ENCODE measurements at places on chromosomes 12 and 14. TPM values are rescaled to one million over a fixed set of nuclear protein-coding genes. Genes with fewer than 3 reads are reported as not detected.

GPX2 gene
- not detected for total RNA-seq

TBX5 gene
- not detected for total RNA-seq

GPHN gene
- 22.9 TPM for total RNA-seq

C12orf56 gene
- total RNA-seq: 0.29 TPM

RAD9B gene
- not detected for total RNA-seq

LAG3 gene
- total RNA-seq: not detected

BBOF1 gene
- total RNA-seq: 3.8 TPM

CMAS gene
- total RNA-seq: 41.8 TPM

GRCh38 chr14:89367779-89368120, 49.3 kb downstream of the FOXN3 start:
- no peak for DNase-seq

DNA sequence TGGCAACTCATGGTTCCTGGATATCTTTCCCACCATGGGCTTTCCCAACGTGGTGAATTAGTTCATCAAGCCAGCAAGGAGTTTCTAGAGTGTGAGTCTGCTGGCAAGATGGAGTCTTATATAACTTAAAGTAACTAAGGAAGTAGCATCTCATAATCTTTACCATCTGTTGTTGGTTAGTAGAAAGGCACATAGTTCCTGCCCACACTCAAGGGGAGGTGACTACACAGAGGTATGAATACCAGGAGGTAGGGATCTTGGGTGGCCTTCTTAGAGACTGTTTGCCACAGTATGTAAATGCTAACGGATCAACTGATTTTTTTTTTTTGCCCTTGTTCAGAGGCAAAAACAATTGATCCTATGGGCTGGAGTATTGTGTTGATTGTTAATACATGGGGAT, 446.9 kb downstream of the ATP23 start:
- no peak for DNase-seq

DNA sequence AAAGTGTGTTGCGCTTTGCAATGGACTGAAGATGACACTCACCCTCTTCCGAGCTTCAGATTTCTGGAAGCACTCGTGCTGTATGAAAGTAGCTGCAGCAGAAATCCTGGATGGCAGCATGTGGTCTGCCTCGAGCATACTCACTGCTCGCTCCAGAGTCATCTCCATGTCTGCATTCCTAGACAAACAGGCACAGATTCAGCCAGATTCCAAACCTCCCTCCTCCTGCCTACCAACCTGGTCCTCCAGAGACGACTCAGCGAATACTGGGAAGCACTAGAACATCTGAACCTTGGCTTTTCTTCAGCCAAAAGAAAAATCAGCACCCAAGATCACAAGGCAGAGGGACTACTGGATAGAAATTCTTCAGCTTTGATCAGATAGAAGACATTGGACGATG, 27.7 kb downstream of the PKP2 start:
- no peak for DNase-seq

GRCh38 chr12:78146365-78146772, 315.7 kb downstream of the NAV3 start:
- no peak for DNase-seq

- no peak for DNase-seq
Measured at GRCh38 chr14:81235096-81235495, 14.3 kb upstream of the GTF2A1 start.

DNA sequence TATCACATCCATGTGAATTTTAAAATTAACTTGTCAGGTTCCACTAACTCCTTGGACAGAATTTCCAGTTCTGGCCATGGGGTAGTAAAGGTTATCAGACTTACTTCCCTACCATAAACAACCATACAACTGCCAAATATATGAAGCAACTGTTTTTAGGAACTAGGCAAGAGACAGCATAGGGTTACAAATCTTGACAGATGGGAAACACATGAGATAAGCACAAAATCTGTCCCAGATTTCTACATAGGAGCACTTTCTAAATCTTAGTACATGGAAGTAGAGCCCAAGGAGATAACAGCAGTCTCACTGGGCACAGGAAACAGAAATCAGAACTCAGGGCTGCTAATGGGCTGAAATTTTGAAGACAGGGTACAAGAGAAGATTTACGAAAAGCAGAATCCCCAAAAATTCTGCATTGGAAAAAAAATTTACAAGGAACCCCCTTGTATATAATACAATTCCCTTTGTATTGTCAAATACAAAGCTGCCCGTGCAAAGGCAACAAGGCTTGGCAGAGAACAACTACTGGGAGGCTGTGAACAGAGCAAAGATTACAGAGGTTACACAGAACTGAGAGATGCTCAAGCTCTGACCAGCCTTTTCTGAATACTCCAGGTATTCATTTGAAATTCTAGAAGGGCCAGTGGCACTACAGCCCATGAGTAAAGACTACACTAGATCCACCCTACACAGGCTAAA, 43.2 kb downstream of the GALNT4 start:
- DNase-seq: no peak

DNA sequence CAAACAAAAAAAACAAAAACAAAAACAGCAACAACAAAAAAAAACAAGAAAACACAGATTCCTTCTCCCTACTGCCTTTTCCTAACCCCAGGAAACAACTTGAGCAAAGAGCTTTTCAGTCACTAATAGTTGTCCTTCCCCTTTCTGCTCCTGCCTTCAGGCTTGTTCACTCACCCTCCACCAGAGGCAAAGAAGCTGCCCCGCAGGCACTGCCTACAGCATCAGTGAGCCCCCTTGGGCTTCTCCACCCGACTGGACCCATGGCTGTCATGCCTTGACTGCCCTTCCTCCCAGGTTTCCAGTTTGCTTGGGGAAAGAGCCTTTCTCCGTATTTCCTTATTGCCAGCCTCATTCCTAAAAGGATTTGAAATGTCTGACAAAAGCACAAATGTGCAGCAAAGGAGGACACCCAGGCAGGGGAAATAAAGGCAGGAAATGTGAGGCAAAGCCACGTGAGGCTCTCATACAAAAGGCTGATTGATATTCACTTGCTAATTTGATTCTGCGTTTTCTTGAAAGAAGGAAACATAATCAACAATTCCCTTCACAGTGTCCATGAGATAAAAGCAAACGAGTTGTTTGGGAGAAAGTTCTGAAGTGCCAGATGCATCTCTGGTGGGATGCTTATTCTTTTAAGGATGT, 85.7 kb downstream of the GPATCH2L start:
- no peak for DNase-seq

DNA sequence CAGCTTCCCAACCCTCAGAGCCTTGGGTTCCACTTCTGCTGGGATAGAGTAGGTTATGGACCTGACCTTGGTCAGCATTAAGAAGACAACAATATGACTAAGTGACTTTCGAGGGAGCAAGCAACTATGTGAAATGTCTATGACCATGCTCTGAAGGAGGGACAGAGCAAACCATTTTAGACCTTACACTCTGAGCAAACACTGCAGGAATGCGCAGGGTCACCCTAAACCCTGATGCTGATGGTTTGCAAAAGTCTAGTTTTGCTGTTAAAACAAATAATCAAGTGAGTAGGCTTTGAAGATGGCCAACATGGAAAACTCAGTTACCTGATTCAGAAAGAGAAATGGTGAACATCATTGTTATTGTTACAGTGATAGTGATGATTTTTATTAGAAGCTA, 8.7 kb downstream of the ZCCHC8 start:
- no peak for DNase-seq

- DNase-seq: no peak
Measured at GRCh38 chr12:64730588-64730969, 28.6 kb downstream of the GNS start.

GRCh38 chr12:20476551-20476950, 108.2 kb downstream of the PDE3A start:
- no peak for DNase-seq

DNA sequence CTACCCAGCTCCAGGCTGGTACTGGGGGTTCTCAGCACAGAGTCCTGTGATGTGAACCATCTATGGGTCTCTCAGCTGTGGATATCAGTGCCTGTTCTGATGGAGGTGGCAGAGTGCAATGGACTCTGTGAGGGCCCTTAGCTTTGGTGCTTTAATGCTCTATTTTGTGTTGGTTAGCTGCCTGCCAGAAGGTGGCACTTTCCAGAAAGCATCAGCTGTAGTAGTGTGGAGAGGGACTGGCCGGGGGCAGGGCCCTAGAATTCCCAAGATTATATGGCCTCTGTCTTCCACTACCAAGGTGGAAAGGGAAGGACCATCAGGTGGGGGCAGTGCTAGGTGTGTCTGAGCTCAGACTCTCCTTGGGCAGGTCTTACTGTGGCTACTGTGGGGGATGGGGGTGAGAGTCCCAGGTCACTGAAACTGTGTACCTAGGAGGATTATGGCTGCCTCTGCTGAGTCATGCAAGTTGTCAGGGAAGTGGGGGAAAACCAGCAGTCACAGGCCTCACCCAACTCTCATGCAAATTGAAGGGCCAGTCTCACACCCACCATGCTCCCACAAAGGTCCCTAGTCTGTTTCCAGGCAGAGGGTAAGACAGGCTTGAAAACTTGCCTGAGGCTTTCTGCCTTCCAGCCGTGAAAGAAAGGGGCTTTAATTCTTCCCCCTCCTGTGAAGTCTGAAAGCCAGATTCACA, 878.1 kb downstream of the C12orf50 start:
- DNase-seq: no peak

DNA sequence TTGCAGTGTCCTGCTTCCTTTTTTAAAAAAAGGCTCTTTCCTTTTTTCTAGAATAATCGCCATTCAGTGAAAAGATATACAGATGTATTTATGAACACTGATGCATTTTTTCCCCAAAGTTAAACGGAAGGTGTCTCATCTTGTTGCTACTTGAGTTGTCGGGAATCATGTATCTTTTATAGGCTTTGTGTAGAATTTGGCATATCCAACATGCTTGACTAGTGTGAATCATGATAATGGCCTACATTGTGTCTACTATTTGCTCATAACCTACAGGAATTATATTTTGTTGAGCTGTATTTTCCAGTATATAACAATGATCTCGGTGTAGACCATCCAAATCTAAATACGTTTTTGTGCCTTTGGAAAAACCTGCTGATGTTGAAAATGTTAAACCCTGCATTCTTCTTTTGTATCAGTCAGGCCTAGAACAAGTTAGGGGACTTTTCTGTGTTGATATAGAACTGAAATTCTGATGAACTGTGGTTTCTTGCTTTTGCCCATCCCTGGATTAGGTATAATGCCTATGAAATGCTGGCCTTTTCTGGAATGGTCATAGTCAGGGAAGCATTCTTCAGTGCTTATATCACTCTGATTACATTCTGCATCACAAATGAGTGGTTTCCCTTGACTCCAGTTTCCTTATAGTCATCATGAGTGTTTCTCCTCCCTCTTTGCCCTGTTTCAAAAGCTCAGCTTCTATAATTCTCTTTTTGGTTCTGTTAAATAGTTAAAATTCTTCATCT, 10.8 kb downstream of the BMAL2 start:
- DNase-seq: peak; percentile 94

DNA sequence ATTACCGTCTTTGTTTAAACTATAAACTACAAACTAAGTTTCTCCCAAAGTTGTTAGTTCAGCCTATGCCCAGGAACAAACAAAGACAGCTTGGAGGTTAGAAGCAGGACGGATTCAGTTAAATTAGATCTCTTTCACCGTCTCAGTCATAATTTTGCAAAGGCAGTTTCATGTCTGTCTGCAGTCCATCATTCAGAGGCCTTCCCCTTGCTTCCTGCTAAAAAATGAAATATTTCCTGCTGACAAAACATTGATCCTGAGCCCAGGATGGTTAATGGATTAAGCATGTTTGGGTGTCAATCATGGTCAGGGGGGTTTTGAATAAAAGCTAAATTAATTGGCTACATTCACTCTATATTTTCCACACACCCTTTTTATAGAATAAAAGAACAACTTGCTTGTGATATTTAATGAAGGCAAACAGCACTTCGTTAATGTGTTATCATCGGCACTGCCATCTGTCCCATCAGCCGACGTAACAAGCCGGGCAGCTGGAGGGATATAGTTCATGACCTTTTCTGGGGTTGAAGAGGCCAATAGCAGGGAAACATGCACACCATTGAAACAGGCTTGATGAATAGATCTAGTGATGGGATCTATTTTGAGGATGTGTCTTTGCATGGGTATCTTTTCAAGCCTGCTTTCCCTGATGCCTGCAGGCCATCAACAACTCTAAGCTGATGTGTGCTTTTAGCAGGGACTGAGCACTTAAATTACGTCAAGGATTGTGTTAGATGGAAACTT, 521.3 kb upstream of the TMEM132C start:
- no peak for DNase-seq

DNA sequence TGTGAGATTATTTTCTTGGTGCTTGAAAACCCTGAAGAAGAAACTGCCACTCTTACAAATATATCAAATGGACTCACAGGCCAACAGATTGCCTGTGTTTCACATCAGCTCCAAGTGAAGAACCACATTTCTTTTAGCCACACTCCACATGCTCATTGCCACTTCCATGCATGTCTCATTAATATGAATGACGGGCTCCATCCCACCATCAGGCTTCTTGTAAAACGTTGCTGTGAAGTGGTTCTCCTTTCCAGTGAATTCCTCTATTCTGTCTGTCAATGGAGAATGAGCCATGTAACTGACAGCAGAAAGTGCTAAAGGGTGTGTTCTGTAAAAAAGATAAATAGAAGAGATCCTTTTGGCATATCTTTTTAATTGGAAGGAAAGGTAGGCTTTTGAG, 188.2 kb upstream of the RMST start:
- no peak for DNase-seq

DNA sequence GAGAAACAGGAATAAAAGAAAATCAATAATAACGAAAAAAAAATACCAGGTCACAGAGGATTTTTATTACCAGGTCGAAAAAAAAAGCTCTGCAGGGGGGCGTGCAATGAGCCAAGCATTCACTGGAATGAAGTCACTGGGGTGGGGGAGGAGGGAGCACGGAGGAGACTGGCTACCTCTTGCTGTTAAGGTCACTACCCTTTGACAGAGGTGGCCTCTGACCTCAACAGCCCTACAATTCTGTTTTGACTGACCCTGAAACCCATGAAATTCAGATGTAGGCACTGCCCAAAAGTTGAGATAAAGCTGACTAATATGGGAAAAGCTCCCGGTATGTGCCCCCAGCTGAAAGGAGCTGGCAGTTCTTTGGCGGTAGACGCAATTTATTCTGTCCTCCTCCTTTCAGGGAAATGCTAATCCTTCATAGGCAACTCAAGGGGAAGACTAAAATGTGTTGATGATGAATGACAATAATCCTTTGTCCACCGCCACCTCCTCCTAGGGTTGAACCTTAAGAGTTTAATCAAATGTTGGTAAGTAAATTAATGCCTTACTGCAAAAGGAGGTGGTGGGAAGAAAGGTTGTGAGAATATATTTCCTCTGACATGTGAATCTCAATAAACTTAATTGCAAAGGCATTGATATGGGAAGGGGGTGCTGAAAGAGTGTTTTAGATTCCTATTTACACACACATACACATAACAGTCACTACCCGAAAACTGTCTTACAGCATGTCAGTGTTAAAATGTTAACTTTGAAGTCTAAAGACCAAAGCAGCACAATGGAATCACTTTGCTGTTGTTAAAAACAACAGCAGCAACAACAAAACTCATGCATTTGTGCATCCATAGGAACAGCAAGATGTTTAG, 6.3 kb upstream of the RIC8B start:
- peak; percentile 74 for DNase-seq

DNA sequence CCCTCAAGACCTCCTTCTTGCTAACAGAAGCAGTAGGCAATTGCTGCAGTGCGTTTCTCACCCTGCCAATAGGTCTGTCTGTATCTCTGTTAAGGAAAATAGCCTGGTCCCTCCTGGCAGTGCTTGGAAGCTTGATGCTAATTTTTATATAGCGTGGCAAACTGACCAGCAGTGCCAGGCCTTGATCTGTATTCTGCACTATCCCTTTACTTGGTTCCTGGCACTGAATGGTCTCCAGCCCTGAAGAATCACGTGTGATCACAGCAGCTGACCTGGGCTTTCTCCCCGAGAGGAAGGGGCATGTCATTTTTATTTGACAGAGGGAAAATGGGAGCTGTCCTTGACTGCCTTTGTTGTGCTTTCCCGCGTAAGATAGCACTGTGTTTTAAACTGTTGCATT, 48.7 kb upstream of the TRAF3 start:
- DNase-seq: no peak

- no peak for DNase-seq
Measured at GRCh38 chr14:90616881-90617280, 199.3 kb downstream of the TTC7B start.

Measured in epithelial cell of proximal tubule (primary cell).